Fibroblast of skin of abdomen (primary cell): ENCODE measurements at places on chromosomes 4 and X.

- no peak for DNase-seq
Measured at GRCh38 chr4:23547096-23547495, 342.8 kb downstream of the PPARGC1A start.

DNA sequence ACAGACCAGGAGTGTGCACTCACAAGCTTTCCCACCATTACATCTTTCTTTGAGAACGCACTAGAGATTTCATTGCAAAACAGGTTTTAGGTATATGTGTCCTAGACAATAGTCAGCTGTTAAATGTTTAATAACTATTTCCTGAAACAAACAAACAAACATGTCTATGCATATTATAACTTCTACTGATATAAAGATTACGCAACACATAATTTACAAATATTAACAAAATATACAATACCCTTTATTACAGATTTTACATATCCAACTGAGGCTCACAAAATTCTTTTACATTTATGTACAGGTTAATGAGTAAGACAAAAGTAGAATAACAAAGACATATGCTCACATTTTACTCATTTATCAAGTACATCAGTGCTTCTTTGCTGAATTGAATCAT, 1554.0 kb upstream of the PCDH10 start:
- DNase-seq, result no peak

DNA sequence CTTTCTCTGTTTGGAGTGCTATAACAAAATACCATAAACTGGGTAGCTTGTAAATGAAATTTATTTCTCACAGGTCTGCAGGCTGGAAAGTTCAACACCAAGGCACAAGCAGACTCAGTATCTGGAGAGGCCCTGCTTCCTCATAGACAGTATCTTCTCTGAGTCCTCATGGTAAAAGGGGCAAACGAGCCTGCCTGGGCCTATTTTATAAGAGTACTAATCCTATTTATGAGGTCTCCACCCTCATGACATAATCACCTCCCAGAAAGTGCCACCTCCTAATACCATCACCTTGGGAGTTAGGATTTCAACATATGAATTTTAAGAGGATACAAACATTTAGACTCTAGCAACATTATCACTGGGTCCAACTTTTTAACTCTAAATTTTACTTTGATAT, 200.3 kb downstream of the STPG2 start:
- DNase-seq, result no peak

DNA sequence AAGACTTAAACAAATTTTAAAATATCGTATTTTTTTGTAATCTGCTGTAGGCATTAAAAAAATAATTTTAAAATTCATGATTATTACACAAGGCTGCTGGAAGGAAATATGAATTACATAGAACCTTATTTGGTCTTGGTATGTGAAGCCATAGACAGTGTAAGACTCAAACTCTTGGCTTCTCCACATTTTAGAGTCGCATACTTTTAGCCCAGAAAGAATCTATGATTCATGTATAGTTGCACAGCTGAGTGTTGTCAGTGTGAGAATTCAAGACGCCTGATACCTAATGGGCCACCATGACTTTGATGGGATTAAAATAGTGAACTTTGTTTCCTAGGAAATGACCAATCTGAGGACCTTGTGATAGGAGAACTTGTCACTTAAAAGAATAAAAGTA, 1.4 kb downstream of the INTU start:
- peak; percentile 91 for DNase-seq

- DNase-seq, result no peak
Measured at GRCh38 chr4:169094656-169095231, 84.7 kb upstream of the CBR4 start.

GRCh38 chr4:40858962-40859361, 109.2 kb downstream of the NSUN7 start:
- DNase-seq, result no peak

GRCh38 chr4:139921429-139922184, 232.4 kb downstream of the MAML3 start:
- no peak for DNase-seq

GRCh38 chr4:109826719-109827118, 1.1 kb upstream of the RRH start:
- DNase-seq, result no peak

- peak; percentile 53 for DNase-seq
Measured at GRCh38 chrX:37998586-37999262, 7.6 kb upstream of the SYTL5 start.

- DNase-seq, result no peak
Measured at GRCh38 chr4:168800926-168801325, 209.1 kb downstream of the CBR4 start.

DNA sequence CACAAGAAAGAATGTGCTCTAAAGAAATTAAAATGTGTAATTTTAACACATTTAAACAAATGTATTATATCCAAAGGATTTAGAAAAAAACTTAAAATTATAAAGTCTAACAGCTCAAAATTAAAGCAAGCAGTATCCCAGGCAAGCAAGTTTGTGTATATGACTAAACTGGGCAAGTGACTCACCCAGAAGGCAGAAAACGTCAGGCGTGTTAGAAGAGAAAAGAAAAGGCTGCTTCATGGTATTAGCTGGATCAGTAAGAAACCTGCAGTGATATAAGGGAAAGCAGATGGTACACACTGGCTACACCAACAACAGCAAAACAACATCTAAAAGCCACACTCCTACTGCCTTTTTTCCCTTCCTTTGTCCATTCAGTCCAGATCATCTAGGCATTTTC, 250.6 kb upstream of the NDST3 start:
- peak; percentile 54 for DNase-seq

DNA sequence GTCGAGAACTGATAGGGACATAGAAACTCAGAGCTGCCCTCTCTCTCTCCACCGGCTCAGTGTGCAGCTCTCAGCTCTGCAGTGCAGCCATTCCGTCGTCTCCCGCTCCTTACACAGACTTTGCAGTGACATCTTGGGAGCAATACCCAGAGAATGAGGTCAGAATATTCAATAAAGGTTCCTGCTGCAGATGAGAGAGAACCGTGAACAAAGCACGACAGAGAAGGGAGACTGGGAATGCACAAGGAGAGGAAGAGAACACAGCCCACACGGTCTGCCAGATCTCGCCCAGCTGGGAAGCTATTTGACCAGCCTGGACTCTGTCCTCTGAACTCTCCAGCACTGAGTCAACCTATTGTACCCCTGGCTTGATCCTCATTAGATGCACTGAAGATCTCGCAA, 118.0 kb upstream of the PPARGC1A start:
- no peak for DNase-seq

DNA sequence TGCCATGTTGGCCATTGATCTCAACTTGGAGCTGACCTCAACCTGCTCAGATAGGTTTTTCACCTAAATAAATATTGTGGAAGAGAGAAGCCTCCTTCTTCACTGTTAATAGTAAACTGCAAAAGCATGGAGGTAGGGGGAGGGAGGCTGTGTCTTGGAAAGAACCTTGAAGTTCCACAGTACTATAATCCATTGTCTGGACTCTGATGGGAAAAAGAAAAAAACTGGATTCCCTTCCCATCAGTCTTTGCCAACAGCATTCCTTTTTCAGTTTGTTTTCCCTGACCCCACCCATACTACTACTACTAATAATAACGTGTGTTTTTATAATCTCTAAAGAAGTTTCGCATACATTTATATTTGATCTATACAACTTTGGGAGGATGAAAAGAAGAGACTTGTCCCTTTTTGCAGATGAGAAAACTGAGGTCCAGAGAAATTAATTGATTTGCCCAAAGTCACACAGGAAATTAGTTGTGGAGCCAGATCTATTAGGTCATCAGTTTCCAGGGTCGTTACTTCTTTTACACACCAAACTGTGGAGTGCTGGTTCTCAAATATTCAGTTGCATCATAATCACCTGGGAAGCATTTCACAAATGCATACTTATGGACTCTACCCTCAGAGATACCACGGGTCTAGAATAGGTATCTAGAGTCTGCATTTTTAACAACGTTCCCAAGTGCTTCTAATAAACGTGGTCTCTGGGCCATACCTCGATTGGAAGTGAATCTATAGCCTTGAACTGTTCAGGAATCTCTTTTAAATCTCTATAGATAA, 59.1 kb downstream of the LUZP4 start:
- no peak for DNase-seq

DNA sequence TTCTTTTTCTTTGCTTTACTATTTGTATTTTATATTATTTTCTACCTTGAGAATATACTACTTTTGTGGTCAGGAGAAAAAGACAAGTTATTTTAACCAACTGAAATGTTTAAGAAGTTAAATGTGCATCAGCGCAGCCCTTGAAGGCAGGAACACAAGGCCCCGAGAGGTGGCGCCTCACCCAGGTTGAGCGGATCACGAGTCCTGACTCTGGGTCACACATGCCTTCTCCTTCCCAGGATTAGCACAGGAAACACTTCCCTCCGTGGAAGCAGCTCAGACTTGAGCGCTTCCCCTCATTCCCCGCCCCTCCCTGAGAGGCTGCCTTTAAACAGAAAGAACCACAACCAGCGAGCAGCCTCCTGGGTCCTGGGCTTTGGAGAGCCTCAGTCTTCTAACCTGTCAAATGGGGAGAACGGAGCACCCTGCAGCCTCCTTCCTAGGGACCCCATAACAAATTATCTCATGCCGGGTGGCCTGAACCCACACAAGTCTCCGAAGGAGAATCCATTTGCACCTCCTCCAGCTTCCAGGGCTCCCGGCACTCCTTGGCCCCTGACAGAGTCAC, 217.6 kb downstream of the AFAP1 start:
- DNase-seq, result peak; percentile 28

GRCh38 chr4:142563682-142564291, 282.3 kb downstream of the INPP4B start:
- no peak for DNase-seq

DNA sequence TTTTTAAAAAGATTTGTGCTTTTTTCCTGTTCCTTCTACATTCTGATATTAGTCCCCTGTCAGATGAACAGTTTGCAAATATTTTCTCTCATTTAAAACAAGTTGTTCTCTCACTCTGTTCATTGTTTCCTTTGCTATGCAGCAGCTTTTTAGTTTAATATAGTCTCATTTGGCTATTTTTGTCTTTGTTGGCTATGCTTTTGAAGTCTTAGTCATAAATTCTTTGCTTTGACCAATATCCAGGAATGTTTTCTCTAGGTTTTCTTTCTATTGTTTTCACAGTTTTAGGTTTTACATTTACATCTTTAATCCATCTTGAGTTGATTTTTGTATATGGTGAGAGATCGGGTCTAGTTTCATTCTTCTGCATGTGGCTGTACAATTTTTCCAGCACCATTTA, 136.8 kb downstream of the TET2 start:
- DNase-seq, result peak; percentile 9

DNA sequence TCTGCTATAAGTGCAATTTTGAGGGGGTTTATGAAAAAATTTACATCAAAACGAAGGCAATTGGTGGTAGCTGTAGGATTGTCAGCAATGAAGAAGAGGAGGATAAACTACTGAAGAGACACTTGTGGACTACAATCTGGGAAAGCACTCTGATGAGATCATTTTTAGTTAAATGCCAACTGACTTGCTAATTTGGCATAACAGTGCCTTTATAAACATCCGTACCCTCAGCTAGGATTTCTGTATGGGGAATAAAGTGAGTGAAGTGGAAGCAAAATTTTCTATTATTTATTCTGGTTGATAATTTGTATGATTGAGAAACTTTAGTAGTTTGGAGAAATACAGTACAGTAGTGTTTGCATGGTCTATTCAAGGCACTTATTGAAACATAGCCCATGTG, 11.2 kb upstream of the GNRHR start:
- DNase-seq, result no peak

DNA sequence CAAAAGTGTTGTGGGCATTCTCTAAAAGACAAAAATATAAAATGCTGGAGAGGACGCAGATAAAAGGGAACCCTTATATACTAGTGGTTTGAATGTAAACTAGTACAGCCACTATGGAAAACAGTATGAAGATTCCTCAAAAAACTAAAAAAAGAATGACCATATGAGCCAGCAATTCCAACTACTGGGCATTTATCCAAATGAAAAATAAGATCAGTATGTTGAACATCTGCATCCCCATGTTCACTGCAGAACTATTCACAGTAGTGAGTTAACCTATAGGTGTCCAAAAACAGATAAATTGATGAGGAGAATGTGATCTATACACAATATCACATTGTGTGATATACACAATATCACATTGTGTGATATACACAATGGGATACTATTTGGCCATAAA, 1615.3 kb downstream of the PCDH18 start:
- DNase-seq, result peak; percentile 70

- DNase-seq, result no peak
Measured at GRCh38 chr4:129346734-129347133, 250.8 kb downstream of the C4orf33 start.

DNA sequence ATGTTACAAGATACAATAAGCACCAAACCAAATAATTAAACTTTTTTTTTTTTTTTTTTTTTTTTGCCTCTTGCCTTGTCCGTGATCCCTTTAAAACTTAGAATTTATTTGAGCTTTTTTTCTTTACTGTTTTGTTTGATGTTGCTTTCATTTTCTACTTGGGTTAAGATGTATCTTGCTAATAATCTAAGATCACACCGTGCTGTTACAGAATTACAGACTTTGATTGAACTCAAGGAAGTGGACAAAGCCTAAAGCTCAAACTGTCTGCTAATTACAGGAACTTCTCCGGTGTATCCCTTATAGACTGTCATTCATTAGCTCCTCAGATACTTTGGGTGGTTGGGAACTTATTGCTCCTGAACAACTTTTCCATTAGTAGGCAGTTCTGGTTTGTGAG, 26.5 kb downstream of the STIM2 start:
- no peak for DNase-seq

GRCh38 chrX:16705370-16705769, 7.1 kb downstream of the CTPS2 start:
- no peak for DNase-seq

DNA sequence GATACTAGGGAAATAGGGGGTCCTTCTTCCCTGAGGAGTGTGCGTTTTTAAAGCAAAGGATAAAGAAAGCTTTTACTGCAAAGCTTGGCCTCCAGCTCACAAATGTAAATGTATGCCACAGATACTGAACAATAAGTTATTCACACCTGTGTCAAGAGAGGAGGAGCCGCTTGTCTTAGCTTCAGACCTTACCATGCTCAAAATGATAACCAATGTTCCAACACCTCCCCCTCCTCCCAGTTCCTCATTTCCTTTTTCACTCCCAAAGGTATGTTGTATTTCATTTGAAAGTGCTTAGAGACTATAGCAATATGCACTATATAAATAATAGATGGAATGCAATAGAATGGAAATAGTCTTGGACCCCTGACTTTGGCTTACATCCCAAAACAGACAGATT, 47.0 kb upstream of the RAPGEF2 start:
- no peak for DNase-seq

- DNase-seq, result no peak
Measured at GRCh38 chr4:48490012-48490679, at the start of gene ZAR1. TSS of gene ZAR1 (plus strand) at chr4:48490252. CDS start at chr4:48490292, 40 bp downstream.

DNA sequence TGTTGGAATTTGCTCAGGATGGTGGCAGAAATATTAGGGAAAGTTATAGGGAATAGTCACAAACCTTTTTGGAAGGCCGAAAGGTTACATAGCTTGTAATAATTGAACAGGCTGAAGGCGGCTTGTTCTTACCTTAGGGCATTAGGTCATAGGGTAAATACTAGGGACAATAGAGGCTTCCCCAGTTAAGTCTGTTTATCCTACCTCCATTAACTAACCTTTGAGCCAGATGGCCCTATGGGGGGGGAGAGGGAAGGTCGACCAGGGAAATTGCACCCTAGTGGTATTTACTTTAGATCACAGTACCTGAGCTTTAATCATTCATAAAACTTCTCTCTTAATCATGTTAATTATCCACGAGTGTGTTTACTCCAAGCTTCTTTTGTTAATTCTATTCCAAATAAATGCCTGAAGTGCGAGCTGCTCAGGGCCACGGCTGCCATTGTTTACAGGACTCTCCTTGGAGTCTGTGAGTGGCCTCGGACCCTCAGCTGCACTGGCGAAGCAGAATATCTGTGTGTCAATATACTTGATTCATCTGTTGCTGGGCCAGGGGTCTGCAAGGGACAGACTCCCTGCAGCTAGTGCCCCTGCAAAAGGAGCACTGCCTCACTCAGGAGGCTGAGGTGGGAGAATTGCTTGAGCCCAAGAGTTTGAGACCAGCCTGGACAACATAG, 22.9 kb downstream of the PAGE2 start:
- no peak for DNase-seq
